ENCODE measurements at places on chromosomes 5 and 9.

GRCh38 chr9:134885679-134886412 lies 5.2 kb downstream of the FCN2 start:
- no peak for DNase-seq

DNA sequence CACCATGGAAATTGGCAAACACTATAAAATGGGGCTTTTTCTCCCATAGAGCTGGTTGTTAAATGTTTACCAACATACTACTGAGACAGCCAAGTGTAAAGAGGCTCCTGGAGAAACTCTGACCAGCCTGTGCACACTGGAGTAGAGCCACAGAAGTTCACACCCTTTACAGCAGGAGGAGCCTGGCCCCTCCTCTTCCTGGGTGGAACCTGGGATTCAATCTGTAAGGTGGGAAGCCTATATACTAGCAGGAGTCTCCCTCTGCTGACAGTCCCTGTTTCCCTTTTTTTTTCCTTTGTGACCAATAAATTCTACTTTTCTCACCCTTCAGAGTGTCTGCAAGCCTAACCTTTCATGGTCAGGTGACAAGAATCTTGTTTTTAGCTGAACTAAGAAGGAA lies 10.4 kb upstream of the SLC30A5 start:
- no peak for DNase-seq

DNA sequence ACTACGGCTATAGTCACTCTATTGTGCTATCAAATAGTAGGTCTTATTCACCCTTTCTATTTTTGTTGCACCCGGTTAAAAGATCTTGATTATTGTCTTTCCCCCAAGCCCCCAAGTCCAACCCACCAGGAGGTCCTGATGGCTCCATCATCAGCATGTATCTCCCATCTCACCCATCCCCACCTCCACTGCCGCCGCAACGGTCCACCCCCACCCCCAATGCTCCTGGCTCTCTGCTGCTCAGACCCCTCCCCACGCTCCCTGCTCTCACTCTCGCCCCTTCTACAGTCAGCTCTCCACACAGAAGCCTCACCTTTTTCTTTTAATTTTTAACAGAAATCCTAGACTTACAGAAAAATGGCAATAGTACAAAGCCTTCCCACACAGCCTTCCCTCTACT lies 51.5 kb upstream of the SH3PXD2B start:
- no peak for DNase-seq

DNA sequence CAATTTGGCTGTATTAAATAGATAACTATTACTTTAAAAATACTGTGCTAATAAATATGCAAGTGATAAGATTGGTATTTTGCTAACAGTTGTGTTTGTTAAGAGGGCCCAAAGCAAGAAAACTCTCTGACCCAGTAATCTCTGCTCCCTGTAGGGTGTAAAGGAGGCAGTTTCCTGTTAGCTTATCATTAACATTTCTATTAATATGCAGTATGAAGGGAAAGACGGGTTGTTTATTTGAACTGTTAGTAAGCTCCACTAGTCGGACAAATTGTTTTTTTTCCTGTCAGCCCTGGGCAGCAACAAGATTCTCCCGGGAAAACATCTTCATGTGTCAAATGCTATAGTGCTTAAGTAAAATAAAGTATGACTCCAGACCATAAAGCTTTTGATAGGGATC lies 35.6 kb downstream of the ERP44 start:
- no peak for DNase-seq

- DNase-seq, result no peak
These were observed 93.7 kb upstream of the DAB2 start for GRCh38 chr5:39518516-39518915.

GRCh38 chr5:68464424-68464823 lies 248.9 kb downstream of the PIK3R1 start:
- DNase-seq, result no peak

GRCh38 chr5:37436146-37436934 lies 57.2 kb downstream of the WDR70 start:
- no peak for DNase-seq

Measured in caudate nucleus (tissue), 63 donors.